GM12864 (cell line): ENCODE measurements at places on chromosomes 7 and 10.

DNA sequence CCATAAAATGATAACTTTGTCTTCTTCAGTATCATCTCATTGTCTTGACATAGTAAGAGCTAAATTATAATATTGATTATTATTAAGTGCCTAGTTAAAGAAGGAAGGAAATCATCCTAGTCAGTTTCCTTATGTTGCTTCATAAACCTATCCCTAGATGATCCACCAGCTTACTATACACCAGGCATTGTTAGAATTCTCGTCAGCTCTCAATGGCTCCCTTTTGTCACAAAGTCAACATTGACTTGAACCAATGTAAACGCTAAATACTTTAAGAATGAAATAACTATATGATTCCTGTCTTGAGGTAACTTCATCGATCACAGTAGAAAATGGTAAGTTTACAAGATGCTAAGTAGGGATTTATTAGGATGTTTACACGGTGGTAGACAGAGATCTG, 1162.9 kb downstream of the CNTNAP2 start:
- DNase-seq, result no peak

- no peak for DNase-seq
Measured at GRCh38 chr7:17524746-17525145, 226.3 kb downstream of the AHR start.

- no peak for DNase-seq
Measured at GRCh38 chr7:5362466-5362865, 61.2 kb downstream of the TNRC18 start.

- no peak for DNase-seq
Measured at GRCh38 chr7:74480861-74481417, 27.2 kb downstream of the GTF2IRD1 start.
